ENCODE measurements at places on chromosomes 1 and 21.

GRCh38 chr1:59443310-59443709 is 146.4 kb downstream of the FGGY start:
- DNase-seq = no peak

- DNase-seq = no peak
Measured at GRCh38 chr1:63662056-63662836, 69.0 kb downstream of the PGM1 start.

DNA sequence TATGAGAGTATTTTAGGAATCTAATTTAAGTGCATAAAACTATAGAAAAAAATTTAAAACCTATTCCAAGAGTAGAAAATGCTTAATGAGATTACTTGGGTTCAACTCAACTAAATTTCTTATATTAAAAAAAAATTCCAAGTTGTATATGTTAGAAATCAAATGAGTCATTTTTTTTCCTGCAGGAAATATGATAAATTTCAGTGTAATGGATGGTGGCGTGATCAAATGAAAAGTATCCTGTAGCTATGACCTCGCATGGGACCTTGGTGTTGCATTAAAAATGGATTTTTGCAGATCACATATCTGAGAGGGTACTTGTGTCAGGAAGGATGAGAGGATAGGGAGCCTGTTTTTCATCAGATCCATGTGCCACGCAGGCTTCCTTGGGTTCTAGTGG is 17.9 kb downstream of the ATP5PO start:
- no peak for DNase-seq

DNA sequence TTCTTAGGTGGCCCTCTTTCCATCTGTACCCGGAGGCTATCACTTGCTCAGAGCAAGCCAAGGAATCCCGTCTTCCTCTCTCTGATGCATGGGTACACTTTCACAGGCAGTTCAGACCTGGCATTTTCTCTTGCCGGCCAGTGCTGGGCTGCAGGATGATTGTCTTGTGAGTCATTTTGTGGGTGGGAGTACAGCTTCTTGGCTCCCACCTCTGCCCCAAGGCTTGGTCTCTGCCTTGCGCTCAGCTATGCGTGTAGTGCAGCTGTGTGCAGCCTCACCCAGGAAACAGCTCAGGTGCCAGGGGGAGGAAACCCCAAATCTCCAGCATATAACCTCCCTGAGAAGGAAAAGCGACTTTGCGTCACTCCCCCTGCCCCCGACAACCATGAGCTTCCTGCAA is 3.9 kb upstream of the AJAP1 start:
- no peak for DNase-seq

- no peak for DNase-seq
Measured at GRCh38 chr1:188668083-188668482, 1809.6 kb downstream of the BRINP3 start.

DNA sequence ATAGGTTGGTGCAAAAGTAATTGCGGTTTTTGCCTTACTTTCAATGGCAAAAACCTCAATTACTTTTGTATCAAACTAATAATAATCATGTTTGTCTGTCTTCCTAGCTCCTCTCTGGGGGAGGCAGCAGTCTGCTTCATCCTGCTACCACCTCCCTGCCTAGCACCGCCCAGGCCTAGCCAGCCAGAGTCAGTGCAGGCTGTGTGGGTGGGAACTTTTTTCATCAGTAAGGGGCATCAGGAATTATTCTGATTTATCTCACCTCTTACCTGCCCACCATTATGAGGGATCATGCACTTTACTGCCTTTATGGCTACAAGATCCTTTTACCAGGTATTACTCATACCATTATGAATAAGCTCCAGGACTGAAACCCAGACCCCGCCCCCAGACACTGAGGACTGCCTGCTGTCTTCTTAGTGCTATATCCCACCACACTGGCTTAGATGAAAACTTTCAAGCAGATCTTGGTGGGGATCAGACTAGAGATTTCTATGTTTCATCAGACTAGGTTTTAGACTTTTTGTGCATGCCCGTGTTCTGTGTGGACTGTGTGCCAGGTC is 116.4 kb downstream of the PBX1 start:
- no peak for DNase-seq

GRCh38 chr1:160710517-160711252 is 937 bp downstream of the CD48 start:
- DNase-seq = no peak
